ENCODE measurements at places on chromosomes 1 and 21.

- H3K27ac ChIP-seq = no peak overlapping the region
- no peak overlapping the region for H3K4me3 ChIP-seq
- H3K27me3 ChIP-seq = no peaks in the 10 kb centered on the region
- H3K4me1 ChIP-seq = no peaks in the 10 kb centered on the region
These were observed 223.5 kb upstream of the NCAM2 start for GRCh38 chr21:20774737-20775136.

DNA sequence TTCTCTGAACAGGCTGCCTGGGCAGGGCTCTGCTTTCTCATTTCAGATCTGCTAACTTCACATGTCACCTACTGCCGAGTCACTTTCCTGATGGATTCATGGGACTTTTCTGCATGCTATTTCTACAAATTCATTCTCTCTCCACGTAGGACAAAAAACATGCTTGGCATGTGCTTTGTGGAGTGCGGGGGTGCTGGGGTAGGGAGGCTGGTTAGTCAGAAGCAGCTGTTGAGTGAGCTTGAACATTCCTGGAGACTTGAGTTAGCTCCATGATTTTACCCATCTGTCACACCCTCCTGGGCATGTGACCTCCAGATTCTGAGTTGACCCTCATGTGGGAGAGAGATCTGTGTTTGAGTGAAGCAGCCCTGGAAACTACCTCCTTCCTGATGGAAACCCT lies 71.4 kb downstream of the UCK2 start:
- H3K27ac ChIP-seq = no peak overlapping the region
- no peak overlapping the region for H3K4me3 ChIP-seq
- peaks cover 77% of the 10 kb centered on the region for H3K36me3 ChIP-seq
- H3K4me1 ChIP-seq = no peaks in the 10 kb centered on the region

DNA sequence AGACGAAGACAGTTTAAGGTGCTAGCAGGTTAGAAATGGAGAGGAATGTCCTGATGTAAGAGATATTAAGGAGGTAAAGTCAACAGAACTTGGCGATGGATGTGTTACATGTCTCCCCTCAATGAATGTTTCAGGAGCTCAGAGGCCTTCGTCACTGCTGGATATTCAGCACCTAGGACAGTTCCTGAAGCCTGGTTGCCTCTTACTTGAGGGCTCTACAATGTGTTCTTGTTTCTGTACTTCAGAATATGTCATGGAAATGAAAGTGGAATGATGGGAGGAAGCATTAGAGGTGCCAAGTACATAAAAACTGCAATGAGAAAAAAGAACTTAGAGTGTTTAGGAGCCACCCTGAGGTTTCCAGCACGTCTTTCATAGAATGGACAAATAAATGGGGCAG lies 17.7 kb downstream of the TNR start:
- ATAC-seq = no peak
- H3K4me1 ChIP-seq = peaks cover 5% of the 10 kb centered on the region
- no peak overlapping the region for H3K27ac ChIP-seq
- peaks cover 28% of the 10 kb centered on the region for H3K27me3 ChIP-seq

- no peak overlapping the region for H3K4me3 ChIP-seq
- H3K36me3 ChIP-seq = no peaks in the 10 kb centered on the region
- ATAC-seq = no peak
- H3K27ac ChIP-seq = no peak overlapping the region
These were observed 34.5 kb downstream of the CTNNBIP1 start for GRCh38 chr1:9875636-9876000.

DNA sequence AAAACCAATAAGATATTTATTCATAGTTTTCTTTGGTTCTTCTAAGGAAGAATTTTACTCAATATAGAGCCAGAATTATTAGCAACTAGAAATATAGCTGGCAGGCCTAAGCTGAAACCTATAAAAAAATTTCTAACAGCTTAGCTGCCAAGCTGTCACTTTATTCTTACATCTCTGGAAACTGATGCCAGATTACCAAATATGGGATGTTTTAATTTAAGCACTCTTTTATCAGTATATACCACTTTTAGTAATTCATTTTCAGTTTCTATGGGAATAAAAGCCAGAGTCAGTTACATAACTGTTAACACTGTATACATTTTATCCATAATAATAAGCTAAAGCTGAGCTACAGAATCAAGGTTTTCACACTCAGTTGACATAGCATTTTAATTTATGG lies 68.7 kb upstream of the MPC2 start:
- no peak overlapping the region for H3K4me3 ChIP-seq
- no peaks in the 10 kb centered on the region for H3K27me3 ChIP-seq
- peaks cover 11% of the 10 kb centered on the region for H3K4me1 ChIP-seq
- ATAC-seq = no peak
- H3K36me3 ChIP-seq = peaks cover 62% of the 10 kb centered on the region

DNA sequence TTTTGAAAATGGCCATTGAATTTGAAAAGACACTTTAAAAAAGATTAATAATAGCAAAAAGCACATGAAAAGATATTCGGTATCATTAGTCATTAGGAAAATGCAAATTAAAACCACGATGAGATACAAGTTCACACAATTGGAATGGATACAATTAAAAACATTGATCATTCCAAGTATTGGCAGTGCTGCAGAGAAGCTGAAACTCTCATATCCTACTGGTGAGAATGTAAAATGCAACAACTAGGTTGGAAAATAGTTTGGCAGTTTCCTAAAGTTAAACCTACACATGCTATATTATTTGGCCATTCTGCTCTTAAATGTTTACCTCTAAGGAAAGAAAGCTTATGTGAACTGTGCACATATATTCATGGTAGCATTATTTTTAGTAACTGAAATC lies 838.7 kb upstream of the PRMT6 start:
- H3K27ac ChIP-seq = no peak overlapping the region
- no peak for ATAC-seq
- no peak overlapping the region for H3K4me3 ChIP-seq
- no peaks in the 10 kb centered on the region for H3K4me1 ChIP-seq
